Kidney capillary endothelial cell (primary cell): ENCODE measurements at places on chromosomes 1 and 21.
A peak's percentile ranks its signal among the peaks of the same experiment; 100 is the strongest.

- no peak for DNase-seq
Observed at GRCh38 chr1:87872189-87872588, 543.5 kb downstream of the LMO4 start.

DNA sequence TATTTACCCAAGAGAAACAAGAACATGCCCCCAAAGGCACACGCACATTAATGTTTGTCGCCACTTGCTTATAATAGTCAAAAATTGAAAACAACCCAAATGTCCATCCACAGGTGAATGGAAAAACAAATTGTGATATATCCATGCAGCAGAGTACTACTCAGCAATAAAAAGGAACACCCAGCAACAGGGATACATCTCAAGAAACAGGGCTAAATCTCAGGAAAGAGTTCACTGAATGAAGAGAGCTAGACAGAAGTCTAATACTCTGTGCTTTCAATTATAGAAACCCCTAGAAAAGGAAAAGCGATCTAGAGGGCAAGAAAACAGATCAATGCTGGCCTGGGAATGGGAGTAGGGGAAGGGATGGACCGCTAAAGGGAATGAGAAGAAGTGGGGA lies 36.7 kb upstream of the LAPTM5 start:
- DNase-seq: no peak

- DNase-seq: no peak
Observed at GRCh38 chr1:3639397-3639911, 10.4 kb downstream of the WRAP73 start.

DNA sequence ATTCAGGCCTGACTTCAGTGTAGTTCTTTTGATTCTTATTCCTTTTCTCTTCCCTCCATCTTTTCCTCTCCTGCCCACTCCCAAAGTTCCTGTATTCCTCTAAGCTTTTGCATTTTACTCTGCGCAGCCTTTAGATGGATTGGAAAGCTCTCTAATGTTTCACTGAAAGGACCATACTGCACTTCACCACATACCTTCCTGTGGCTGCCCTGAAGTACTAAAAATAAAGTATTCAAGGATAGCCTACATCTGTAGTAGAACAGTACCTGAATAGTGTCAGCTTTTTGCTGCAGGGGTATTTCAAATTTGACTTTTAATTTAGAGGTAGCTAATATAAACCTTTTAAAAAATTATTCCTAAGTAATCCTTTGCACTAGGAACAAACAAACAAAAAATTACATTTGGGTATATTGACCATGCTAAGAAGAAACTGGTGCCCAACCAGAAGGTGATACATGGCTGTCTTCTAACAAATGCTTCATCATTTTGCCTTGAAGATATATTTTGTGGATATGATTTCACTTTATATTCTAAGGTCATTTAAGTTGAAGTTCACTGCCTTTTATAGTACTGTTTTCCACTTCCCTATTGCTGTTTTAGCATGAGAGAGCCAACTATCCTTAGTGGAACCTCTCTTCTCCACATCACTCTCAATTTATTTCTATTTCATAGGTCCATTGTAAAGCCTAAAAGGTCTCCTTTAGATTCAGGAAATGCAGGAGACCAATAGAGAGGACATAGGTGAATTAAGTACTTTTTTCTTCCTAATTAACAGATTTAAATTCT lies 22.8 kb downstream of the FAM20B start:
- no peak for DNase-seq

GRCh38 chr1:239125893-239126292 lies 260.5 kb upstream of the CHRM3 start:
- DNase-seq: no peak

DNA sequence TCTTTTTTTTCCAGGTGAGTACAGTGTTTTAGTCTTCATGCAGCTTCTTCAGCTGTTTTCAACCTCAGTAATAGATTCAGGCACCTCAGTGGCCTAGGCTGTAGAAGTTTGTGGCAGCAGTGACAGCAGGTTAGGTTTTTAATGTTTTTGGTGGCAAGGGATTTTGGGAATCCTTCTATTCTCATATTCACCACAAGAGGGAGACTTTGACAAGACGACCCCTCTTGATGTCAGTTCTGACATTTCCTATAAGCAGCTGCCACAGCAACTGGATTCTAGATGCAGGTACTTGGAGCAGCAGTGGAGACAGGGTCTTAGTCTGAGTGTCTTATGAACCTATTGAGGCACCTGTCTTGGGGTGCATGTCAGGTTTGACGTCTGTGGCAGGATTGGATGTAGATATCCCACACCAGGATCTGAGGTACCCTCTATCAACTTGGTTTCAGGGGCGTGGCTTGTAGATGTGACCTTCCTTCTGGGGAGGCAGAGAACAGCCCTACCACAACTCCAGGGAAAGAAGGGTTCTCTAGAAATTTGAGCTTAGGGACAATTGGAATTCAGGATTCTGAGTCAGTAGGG lies 1104.2 kb upstream of the TMPRSS15 start:
- no peak for DNase-seq

DNA sequence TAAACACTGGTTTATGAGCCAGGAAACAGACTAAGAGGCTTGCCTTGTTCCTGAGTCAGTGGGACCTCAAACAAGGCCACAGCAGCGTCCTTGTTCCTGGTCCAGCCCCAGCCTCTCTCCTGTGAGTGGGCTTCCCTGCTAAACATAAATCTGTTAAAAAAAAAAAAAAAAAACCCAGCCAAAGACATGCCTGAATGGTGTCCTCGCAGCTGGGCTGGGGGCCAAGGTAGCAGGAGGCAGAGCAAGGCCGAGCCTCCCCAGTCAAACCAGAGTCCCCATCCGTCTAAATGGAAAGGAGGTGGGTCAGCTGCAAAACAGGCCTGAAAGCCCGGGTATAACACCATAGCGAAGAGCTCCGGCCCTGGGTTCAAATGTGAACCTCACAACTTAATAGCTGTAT lies 18.1 kb upstream of the IFFO2 start:
- no peak for DNase-seq

- DNase-seq: no peak
Observed at GRCh38 chr1:42820813-42821212, 3.6 kb upstream of the SVBP start.

DNA sequence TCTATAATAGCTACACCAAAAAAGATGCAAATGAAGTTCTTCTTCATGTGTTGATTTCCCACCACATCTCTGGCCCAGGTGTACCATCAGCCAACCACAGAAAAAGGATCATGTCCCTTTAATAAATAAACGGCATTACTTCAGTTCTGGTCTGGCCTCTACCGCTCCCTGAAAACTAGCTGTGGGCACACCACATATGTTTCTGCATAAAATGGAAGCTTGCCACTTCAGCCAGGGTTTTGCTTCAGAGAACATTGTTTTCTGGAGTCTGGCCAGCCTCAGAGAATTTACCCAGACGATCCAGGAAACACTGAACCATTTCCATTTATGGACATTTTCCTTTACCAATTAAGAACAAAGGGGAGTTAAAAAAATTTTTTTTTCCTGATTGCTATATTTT lies 5.8 kb upstream of the LAMC2 start:
- DNase-seq: peak; percentile 70

- DNase-seq: no peak
Observed at GRCh38 chr1:200907611-200908097, 13.0 kb downstream of the INAVA start.

DNA sequence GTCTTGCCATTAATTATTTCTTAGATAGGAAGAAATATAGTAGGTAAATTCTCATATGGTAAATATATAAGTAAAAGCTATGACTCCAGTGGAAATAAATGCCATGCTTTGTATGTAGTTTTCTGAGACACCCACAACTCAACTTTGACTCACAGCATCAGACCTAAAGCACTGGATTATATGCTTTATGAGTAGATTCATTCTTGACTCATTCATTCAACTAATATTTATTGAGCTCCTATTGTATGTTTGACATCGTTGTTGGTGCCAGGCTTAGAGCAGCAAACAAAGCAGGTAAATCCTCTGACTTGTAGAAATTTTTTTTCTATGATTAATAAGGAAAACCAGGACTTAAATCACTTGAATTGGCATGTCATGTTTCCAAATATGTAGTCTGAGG lies 211.4 kb downstream of the PTPRC start:
- peak; percentile 2 for DNase-seq

DNA sequence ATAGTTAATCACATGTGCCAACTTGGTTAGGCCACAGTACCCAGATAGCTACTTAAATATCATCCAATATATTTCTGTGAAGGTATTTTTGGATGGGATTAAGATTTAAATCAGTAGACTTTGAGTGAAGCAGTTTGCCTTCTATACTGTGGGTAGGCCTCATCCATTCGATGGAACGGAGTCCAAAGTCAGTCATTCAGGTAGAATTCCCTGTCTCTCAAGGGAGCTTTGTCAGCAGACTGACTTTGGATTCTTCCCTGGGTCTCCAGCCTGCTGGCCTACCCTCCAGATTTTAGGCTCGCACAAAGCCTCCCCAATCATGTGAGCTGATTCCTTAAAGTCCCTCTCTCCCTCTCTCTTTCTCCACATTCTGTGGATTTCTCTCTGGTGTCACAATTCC lies 145.1 kb upstream of the MAGI3 start:
- no peak for DNase-seq

- DNase-seq: peak; percentile 32
Observed at GRCh38 chr1:87024936-87025540, 110.6 kb downstream of the HS2ST1 start.

DNA sequence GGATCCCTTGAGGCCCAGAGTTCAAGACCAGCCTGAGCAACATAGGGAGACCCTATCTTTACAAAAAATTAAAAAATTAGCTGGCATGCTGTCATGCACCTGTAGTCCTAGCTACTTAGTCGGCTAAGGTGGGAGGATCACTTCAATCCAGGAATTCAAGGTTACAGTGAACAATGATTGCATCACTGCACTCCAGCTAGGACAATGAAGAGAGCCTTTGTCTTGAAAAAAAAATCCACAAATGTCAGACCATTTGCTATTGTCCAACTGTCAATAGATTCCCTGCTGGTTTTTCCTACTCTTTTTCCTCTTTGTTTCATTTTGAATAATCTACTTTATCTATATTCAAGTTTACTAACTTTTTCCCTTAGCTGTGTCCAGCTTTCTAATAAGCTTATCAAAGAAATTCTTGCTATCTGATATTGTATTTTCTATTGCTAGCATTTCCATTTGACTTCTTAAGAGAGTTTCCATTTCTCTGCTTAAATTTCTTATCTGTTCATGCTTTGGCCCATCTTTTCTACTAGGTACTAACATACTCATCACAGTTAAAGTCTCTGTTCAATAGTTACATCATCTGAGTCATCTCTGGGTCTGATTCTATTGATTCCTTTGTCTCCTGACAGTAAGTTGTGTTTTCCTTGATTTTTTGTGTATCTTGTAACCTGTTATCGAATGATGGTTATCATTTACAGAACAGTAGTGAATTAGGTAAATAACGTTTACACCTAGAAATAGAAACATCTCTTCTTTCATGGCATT lies 14.8 kb downstream of the MT1HL1 start:
- no peak for DNase-seq
